ENCODE measurements at places on chromosomes 13 and 19.
A peak's percentile ranks its signal among the peaks of the same experiment; 100 is the strongest.

DNA sequence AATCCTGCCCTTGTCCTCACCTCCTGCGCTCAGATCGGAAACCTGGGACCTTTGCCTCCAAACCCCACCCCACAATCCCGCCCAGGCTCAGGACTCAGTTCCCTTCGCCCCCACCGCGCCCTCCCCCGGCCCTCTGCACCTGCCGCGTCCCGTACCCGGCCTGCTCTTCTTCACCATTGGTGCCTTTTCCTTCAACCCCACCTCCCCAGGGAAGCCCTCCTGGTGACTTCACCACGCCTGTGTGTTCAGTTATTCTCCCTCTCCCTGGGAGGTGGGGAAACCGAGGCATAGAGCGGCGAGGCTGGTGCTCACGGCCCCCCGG is 19.3 kb upstream of the TCF3 start:
- DNase-seq: no peak

DNA sequence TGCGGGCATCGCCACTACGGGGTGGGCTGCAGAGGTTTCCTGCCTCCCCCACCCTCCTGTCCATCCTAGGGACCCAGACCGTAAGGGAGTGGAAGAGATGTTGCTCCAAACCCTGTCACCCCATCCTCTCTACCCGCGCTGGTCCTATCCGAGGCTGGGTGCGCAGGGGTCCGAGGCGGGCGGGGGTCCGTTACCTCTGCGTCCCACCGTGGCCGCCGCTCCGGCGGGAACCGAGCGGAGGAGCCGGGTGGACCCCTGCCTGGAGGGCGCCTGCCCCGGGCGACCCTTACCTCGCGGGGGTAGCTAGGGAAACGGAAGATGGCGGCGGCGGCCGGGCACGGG is at the start of gene DGKH:
TSS of gene DGKH (plus strand) at position 307 of the 342 bp plus-strand sequence. CDS start 126 bp downstream, outside the sequence.
- no peak for DNase-seq

GRCh38 chr19:48158210-48158790 is 11.8 kb downstream of the LIG1 start:
- no peak for DNase-seq

DNA sequence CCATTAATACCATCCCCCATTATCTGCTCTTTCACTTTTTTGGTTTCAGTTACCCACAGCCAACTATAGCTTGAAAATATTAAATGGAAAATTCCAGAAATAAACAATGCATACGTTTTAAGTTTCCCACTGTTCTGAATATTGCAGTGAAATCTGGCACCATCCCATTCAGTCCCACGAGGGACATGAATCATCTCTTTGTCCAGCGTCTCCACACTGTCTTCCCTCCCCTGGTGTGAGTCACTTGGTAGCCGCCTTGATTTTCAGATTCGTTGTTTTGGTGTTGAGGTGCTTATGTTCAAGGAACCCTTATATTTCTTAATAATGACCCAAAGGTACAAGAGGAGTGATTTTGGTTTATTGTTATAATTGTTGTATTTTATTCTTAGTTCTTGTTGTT is 246.1 kb downstream of the DCT start:
- DNase-seq: no peak

- no peak for DNase-seq
Measured at GRCh38 chr13:111844682-111845081, 222.3 kb upstream of the SOX1 start.

DNA sequence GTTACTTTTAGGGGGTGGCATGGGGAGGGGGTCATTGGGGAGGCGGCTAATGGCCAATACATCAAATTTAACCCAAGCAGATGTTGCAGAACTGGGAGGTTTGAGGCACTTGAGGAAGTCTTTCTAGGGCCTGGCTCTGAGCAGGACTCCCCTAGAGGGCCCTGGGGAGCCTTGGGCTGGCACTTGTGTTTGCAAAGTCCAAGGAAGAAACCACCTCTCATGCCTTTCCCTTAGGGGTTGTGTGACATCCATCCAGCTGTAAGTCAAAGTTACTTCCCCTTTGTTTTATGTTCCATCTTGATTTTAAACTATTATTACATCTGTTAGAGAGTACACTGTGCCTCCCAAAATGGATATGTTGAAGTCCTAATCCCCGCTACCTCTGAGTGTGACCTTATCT is 159.9 kb downstream of the KATNAL1 start:
- DNase-seq: no peak

DNA sequence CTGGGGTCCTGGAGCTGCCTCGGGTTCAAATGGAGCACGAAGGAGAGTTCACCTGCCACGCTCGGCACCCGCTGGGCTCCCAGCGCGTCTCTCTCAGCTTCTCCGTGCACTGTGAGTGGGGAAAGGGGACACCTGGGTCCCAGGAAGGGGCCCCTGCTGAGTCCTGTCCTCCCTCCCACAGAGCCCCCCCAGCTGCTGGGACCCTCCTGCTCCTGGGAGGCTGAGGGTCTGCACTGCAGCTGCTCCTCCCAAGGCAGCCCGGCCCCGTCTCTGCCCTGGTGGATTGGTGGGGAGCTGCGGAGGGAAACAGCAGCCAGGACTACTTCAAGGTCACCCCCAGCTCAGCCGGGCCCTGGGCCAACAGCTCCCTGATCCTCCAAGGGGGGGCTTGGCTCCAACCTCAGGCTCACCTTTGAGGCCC is 11.0 kb upstream of the SIGLEC11 start:
- no peak for DNase-seq

- DNase-seq: peak; percentile 52
Measured at GRCh38 chr19:57803594-57804325, 11.0 kb downstream of the ZNF552 start.

DNA sequence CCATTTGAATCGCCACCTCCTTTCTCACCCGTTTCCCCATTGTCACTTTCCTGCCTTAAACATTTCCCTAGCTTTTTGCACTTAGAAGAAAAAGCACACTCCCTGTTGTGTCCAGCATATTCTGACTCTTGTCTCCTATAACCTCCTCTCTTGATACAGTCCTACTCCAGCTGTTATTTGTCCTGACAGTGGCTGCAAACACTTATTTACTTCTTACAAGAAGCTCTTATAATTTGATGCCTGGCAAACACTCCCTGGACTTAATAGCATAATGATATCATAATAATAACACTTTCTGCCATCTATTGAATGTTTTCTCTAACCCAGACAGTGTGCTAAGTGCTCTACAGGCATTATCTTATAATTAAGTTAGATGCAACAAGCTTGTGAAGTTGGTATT is 76.6 kb downstream of the DGKH start:
- no peak for DNase-seq

DNA sequence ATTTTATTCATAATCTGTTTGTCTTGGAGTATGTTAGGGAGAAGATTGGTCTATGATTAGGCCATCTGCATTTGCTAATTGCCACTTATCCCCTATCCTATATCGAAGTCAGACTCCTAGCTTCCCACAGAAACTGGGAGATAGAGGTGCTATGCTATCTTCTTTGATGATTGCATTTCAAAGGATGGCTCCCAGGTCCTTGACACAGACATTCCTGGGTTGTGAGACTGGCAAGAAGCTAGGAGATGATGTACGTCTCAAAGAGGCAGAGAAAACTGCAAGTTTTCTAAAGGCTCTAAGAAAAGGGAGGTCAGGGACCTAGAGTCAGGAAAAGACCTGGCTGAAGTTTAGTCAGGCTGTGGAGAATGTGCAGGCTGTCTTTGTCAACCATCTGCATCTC is 1251.9 kb downstream of the PCDH17 start:
- no peak for DNase-seq

DNA sequence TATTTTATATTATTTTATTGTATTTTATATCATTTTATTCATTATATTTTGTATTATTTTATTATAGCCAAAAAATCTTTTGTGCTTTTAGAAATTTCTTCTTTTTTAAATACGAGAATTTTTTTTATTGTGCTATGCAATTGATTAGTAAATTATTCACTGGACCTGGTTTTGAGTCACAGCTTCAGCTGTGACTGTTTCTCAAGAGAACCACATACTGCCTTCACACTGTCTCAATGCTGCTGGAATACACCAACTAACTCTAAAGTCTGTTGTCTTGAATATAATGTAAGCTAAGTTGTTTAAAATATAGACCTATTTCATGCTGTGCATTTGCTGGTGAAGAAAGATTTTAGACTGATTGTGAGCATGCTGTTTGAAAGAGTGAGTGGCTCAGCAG is 423.6 kb downstream of the NDFIP2 start:
- DNase-seq: no peak

- DNase-seq: no peak
Measured at GRCh38 chr13:112097770-112098169, 30.8 kb downstream of the SOX1 start.

GRCh38 chr19:45817725-45818301 is 2.7 kb upstream of the RSPH6A start:
- DNase-seq: no peak

DNA sequence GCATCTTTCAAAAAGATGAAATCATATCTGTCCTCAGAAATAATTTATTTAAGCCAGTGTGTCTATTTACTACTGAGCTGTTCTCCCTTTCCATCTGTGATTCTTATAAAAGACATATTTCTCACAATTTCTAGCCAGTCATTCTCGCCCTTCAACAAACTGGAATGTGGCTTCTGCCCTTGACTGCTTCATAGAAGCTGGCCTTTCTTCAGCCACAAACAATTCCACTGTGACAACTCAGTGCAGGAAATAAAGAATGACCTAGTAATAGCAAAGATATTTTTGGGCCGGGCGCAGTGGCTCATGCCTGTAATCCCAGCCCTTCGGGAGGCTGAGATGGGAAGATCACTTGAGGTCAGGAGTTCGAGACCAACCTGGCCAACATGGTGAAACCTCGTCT is 655.5 kb downstream of the PCDH9 start:
- no peak for DNase-seq

DNA sequence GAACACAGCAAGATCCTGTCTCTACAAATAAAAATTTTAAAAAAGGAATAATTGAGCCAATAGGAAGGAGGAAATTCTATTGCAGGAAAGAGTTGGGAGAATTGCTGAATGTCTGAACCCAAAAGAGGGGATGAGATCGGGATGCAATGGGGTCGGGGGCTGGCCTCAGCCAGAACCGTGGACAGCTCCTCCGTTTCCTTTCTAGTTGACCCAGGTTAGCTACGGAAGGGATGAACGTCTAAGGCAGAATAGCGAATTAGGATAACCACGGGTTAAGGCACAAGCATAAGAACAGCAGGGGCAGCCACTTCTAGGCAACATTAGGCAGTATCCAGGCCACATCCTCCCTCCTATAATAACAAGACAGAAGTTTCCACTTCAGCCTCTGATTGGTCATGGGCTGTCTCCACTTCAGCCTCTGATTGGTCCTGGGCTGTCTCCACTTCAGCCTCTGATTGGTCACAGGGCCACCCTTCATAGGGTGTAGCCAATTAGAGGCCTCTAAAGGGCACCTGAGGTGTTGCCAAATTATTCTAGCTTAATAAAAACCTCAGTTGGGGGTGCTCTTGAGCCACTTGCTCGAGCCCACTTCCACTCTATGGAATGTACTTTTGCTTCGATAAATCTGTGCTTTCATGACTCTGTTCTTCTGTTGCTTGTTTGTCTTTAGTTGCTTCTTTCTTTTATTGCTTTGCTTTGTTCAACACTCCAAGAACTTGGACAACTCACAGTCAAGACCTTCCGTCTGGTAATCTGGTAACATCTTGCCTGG is 24.9 kb upstream of the TPM4 start:
- no peak for DNase-seq

DNA sequence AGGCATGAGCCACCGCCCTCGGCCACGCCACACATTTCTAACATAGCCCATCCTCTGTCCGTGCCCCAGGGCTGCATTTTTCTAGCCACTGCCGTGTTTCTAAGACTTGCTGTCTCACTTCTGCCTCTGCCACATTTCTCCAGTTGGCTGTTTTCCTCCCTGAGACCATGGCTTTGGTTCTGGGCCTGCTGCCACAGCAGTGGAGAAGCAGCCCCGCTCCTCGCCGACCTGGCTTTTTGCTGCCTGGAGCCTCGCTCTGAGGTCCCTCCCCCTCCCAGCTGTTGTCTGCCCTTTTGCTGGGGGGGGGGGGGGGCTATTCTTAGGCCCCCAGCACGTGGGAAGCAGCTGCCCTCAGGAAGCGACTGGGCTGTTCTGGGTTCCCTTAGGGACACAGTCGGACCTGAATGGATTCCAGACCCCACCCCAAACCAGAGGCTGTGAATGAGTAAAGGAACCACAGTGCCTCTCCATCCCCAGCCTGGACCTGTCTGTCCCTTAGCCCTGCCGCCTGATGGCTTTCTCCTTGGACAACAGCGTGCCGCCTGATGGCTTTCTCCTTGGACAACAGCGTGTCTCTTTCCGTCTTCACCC is 3.3 kb downstream of the GYS1 start:
- no peak for DNase-seq

- no peak for DNase-seq
Measured at GRCh38 chr13:20227288-20227687, 4.8 kb downstream of the GJB6 start.

DNA sequence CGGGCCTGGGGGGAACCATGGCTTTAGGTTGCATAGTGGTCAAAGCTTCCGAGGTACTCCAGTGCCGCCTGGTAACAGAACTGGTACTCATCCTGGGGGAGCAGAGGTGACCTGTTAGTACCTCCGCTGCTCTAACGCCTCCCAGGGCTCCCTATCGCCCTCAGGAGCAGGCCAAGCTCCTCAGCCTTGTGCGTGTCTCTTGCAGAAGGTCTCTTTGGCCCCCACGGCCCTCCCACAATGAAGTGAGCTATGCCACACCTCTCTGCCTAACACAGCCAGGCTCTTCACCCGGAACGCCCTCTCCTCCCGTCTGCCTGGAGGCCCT is 133.9 kb downstream of the PTPRS start:
- no peak for DNase-seq

GRCh38 chr13:61908906-61909615 is 493.4 kb upstream of the PCDH20 start:
- no peak for DNase-seq

All from right renal pelvis (tissue), 4 donors.